ENCODE measurements at places on chromosomes 4 and X.

DNA sequence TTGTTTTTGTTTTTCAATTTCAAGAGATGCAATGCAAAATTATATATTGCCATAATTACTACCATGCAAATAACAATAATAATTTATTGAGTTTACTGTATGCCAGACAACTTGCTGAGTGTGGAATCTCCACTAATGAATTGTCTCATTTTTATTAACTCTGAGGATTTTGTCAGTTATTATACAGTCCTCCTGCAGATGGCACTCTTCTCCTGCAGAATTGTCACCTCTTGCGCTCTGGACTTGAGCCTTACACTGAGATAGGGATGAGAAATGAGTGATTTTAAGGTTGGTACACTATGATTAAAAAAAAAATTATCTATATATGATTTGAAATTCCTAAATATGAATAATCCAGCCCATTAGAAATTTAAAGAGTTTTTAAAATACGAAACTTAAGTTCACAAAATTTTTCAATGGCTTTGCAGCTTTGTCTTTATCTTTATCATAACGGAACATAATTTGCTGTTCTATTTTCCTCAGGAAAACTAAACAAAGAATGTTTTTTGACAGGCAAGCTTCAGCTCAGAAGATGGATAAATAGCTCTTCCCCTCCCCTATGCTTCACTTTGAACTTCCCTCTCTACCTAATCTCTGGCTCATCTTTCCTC is 12.7 kb upstream of the PAQR3 start:
- DNase-seq = peak; percentile 42

DNA sequence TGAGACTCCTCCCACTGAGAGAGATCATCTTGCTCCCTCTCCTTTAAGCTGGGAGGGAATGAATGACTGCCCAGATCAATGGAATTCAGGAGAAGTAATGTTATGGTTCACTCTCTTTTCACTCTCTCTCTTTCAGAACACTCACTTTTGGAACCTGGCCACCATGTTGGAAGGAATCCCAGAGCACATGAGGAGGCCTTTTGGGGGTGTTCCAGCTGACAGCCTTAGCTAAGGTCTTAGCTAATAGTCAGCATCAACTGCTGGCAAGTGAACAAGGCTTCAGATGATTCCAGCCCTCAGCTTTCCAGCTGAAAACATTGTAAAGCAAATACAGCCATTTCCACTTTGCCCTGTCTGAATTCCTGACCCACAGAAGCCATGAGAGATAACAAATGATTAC is 124.0 kb upstream of the CLNK start:
- peak; percentile 35 for DNase-seq

- no peak for DNase-seq
These were observed 400.9 kb upstream of the FGF13 start for GRCh38 chrX:139112432-139112831.

DNA sequence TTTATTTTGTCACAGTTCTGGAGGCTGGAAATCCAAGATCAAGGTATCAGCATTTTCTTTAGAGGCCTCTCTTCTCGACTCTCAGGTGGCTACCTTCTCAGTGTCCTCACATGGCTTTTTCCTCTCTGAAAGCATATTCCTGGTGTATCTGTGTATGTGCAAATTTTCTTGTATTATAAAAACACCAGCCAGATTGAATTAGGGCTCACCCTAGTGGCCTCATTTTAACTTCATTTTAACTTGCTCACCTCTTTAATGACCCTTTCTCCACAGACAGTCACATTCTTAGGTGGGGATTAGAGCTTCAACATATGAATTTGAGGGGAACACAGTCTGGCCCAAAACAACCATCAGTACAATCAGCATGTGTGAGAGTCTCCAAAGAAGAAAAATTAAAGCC is 542.4 kb upstream of the FAM241A start:
- no peak for DNase-seq

GRCh38 chrX:22533898-22534297 is 261.2 kb downstream of the CBLL2 start:
- no peak for DNase-seq

- no peak for DNase-seq
These were observed 90.0 kb upstream of the GATB start for GRCh38 chr4:151850791-151851213.

Data from NCI-H2081 (cell line).